Kidney (tissue), 22 donors: ENCODE measurements at places on chromosomes 12 and 14.
A peak's percentile ranks its signal among the peaks of the same experiment; 100 is the strongest.

DNA sequence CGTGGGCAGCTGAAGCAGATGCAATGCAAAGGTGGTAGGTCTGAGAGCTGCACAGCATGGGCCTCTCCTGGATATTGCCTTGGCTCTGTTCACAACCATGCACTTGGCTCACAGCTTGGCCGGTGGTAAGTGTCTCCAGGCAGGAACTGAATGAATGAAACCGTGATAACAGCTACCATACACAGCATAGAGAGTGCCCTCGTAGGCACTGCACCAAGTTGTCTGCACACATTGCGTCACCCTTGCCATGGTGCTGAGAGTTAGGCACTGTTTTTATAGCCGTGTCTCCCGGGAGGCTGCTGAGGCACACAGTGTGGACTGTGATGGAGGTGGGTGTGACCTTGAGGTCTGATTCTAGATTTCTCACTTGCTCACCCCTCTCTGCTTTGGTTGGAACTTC lies 157.6 kb upstream of the VASH1 start:
- no peak for DNase-seq
- no peaks in the 10 kb centered on the region for H3K27me3 ChIP-seq
- no peak overlapping the region for H3K4me3 ChIP-seq
- no peak overlapping the region for H3K27ac ChIP-seq
- no peaks in the 10 kb centered on the region for H3K36me3 ChIP-seq

DNA sequence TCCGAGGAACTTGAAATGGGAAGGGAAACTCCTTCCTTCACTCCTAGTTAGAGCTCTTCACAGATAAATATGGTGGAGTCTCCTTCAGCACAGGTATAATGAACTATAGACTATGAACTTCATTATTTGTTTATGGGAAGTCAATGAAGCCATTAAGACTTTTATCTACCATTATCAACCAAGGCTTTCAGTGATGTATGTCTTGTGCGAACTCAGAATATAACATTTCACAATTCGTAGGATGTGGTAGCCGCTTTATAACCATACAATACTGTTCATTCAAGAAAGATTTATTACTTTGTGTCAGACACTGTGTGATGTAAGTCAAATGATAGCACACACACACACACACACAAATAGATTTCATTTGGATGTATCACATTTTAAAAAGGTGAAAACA lies 24.8 kb upstream of the ETNK1 start:
- no peaks in the 10 kb centered on the region for H3K4me1 ChIP-seq
- no peak overlapping the region for H3K27ac ChIP-seq
- no peaks in the 10 kb centered on the region for H3K27me3 ChIP-seq
- no peaks in the 10 kb centered on the region for H3K36me3 ChIP-seq

GRCh38 chr12:107884769-107885694 lies 110.5 kb downstream of the ASCL4 start:
- H3K27ac ChIP-seq = no peak overlapping the region
- H3K4me3 ChIP-seq = no peak overlapping the region

GRCh38 chr12:6426882-6427671 lies 17.7 kb upstream of the CD27 start:
- H3K4me3 ChIP-seq = no peak overlapping the region
- no peaks in the 10 kb centered on the region for H3K36me3 ChIP-seq
- H3K27me3 ChIP-seq = no peaks in the 10 kb centered on the region
- DNase-seq = peak; percentile 50
- no peak overlapping the region for H3K27ac ChIP-seq

DNA sequence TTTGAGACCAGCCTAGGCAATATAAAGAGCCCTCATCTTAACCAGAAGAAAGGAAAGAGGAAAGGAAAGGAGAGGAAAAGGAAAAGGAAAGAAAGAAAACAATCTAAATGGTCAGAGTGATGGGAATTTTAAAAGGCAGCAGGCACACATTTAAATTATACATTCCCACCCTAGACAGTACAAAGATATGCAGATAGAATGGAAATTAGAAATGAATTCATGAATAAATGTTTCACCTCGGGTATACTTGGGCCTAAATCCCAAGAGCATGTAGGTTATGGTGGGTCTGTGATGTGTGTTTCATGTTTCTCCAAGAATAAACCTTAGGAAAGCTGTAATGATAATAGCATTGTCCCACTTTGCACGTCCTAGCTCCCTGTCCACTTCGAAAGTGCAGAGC lies 104.6 kb upstream of the SLCO1C1 start:
- no peaks in the 10 kb centered on the region for H3K36me3 ChIP-seq
- H3K27ac ChIP-seq = no peak overlapping the region
- no peak for DNase-seq
- no peaks in the 10 kb centered on the region for H3K27me3 ChIP-seq

DNA sequence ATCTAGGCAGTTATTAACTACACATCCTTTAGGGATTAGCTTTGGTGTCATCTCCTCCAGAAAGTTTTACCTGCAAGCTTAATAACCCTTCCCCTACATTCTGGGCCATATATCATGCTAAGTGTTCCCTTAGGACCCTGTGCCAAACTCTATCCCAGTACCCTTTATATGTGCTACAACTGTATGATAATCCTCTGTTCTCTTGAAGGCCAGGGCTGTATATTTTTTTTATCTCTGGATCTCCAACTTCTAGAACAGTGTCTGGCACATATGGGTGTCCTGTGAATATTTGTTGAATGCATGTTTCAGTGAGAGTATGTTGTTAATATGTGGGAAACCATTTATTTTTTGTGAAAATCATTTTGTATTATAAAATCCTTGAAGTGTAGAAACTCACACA lies 106.7 kb downstream of the PPM1A start:
- H3K27ac ChIP-seq = no peak overlapping the region
- H3K36me3 ChIP-seq = no peaks in the 10 kb centered on the region
- H3K4me1 ChIP-seq = no peaks in the 10 kb centered on the region

GRCh38 chr14:22472466-22472865 lies 116.6 kb downstream of the DAD1 start:
- H3K27ac ChIP-seq = no peak overlapping the region
- H3K27me3 ChIP-seq = no peaks in the 10 kb centered on the region
- no peak overlapping the region for H3K4me3 ChIP-seq
- H3K4me1 ChIP-seq = no peaks in the 10 kb centered on the region
- DNase-seq = no peak

DNA sequence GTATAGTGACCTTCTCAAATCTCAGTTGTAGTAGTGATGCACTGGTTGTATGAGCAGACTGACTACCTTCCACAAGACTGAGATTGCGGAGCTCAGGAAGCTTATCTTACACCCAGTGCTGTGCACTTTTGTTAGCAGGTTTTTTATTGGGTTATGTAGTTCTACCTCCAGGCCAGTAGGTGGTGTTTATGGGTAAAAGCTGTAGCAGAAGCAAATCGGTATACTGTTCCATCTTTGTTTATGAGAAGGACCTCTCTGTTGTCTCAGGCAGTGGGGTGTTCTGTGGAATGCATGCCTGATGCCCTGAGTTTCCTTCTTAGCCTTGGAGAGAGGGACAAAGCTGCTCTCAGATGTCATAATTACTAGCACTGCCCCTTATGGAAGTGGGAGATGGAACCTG lies 217.8 kb downstream of the LRFN5 start:
- H3K27me3 ChIP-seq = no peaks in the 10 kb centered on the region
- no peaks in the 10 kb centered on the region for H3K36me3 ChIP-seq
- no peaks in the 10 kb centered on the region for H3K4me1 ChIP-seq
- DNase-seq = no peak
- no peak overlapping the region for H3K27ac ChIP-seq

- no peaks in the 10 kb centered on the region for H3K36me3 ChIP-seq
- H3K4me1 ChIP-seq = peaks cover under 1% of the 10 kb centered on the region
- no peak overlapping the region for H3K4me3 ChIP-seq
- H3K27me3 ChIP-seq = no peaks in the 10 kb centered on the region
- H3K27ac ChIP-seq = no peak overlapping the region
- DNase-seq = no peak
These were observed 6.0 kb upstream of the LRP6 start for GRCh38 chr12:12272869-12273268.

DNA sequence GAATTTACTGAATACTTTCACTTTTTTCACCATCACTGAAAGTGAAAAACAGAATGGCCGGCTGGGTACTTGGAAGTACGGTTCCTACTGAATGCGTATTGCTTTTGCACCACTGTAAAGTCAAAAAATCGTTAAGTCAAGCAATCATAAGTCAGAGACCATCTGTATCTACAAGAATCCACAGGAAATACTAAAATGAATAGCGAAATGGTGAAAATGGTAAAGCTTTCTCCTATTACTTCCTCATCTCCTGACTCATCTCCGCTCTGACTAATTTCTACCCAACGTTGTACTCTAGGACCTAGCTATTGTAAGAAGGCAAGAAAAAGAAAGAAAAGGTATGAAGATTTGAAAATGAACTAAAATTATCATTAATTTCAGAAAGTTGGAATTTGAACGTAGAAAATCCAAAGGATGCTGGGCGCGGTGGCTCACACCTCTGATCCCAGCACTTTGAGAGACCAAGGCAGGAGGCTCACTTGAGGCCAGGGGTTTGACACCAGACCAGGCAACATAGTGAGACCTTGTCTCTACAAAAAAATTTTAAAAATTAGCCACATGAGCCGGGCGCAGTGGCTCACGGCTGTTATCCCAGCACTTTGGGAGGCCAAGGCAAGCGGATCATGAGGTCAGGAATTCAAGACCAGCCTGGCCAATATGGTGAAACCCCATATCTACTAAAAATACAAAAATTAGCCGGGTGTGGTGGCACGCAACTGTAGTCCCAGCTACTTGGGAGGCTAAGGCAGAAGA lies 5.3 kb upstream of the CDCA4 start:
- no peak for DNase-seq
- H3K27ac ChIP-seq = no peak overlapping the region
- no peaks in the 10 kb centered on the region for H3K27me3 ChIP-seq
- no peaks in the 10 kb centered on the region for H3K36me3 ChIP-seq
- no peaks in the 10 kb centered on the region for H3K4me1 ChIP-seq

GRCh38 chr12:2682296-2683251 lies 112.2 kb upstream of the FKBP4 start:
- no peak overlapping the region for H3K4me3 ChIP-seq
- no peaks in the 10 kb centered on the region for H3K36me3 ChIP-seq
- no peaks in the 10 kb centered on the region for H3K27me3 ChIP-seq
- DNase-seq = peak; percentile 63
- no peaks in the 10 kb centered on the region for H3K4me1 ChIP-seq
- no peak overlapping the region for H3K27ac ChIP-seq

DNA sequence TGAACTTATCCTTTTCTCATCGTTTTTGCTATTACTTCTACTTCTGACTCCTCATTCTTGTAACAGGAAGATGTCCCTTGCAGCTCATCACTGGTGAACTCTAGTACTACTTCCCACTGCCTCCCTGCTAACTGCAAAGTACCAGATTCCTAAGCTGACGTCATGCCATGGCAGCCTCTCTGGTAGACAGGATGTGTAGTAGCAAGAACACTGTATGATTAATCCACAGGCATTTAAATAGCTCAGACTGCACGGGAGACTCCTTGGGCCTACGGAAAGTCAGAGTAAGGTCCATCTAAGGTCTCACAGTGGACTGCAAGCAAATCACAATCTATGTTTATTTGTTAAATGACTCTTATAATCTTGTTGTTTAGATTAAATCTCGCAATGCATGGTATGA lies 43.5 kb downstream of the DNAI7 start:
- H3K27ac ChIP-seq = no peak overlapping the region
- no peaks in the 10 kb centered on the region for H3K36me3 ChIP-seq
- peak; percentile 70 for DNase-seq
- no peaks in the 10 kb centered on the region for H3K4me1 ChIP-seq
